Activated T-helper 2 cell treated with anti-CD3 and anti-CD28 coated beads, Interferon-gamma antibody, Interleukin-2, Interleukin-4, amounts not matched to agents 10 μg/mL and 5 μg/mL and 100 μg/mL, durations not matched to agents 14 hours and 24 hours and 36 hours (primary cell): ENCODE measurements at places on chromosomes 16 and 17. TPM values are rescaled to one million over a fixed set of nuclear protein-coding genes. Genes with fewer than 3 reads are reported as not detected.

GRCh38 chr17:39845052-39845846 lies 18.9 kb downstream of the IKZF3 start:
- no peak for DNase-seq

- DNase-seq = no peak
Observed at GRCh38 chr17:68624381-68624780, 23.2 kb upstream of the FAM20A start.

DNA sequence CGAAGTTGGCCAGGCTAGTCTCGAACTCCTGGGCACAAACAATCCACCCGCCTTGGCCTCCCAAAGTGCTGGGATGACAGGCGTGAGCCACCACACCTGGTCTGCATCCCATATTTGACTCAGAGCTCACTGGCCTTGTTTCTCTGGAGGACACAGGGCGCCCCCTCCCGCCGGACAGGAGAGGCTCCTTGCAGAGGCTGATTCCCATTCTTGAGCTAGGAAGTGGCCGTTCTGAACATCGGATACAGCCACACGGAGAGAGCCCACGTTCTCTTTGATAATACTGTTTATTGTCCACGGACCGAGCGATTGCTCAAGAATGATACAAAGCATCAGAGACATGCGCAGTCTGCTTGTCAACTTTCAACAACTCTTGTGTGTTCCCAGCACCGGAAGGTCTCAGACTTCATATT lies 12.1 kb upstream of the USP36 start:
- no peak for DNase-seq

DNA sequence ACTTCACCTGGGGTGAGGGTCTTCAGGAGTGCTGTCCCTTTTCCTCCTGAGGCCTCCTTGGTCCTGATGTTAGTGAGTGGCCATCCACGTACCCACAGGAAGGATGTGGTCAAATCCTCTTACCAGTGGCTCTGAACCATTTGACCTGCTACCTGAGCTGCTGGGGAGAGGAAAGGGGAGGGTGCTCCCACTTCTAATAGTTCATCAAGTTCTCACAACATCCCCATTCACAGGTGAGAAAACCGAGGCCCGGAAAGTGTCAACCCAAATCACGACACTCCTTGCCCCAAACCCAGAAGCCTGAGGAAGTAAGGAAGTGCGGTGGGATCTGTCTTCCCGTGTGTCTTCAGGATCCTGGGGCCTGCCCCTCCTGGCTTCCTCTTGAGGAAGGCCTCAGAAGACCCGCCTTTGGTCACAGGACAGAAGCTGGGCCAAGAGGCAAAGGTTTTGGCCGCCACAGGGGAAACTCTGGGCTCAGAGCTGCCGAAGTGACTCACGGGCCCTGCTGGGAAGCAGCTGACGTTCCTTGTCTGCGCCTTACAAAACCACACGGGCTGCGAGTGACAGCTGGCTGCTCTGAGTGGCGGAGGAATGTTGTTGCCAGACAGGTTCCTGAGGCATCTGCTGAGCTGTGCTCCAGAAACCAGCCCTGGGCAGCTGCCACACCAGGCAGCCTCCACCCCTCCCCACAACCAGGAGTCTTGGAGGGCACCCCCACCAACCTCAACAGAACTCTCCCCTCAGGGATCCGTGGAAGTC lies 13.9 kb upstream of the KIFC3 start:
- DNase-seq = no peak

The TPSG1 gene
- not detected in 2 replicates for total RNA-seq

DNA sequence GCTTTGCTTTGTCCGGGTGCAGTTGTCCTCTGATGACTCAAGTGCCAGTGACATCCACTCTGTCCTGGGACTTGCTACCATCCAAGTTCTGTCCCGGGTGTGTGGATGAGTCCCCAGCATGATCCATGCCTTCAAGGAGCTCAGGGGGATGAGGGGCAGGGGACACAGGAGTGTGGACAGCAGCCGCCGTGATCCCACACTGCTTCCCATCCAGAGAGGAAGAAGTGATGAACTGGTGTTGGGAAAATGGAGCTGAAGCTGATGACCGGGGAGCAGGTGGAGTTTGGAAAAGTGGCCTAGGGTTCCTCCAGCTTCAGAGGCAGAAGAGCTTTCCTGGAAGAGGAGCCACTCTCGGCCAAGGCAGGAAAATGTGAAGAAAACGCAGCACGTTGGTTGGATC lies 249.6 kb upstream of the TNRC6C start:
- DNase-seq = no peak

DNA sequence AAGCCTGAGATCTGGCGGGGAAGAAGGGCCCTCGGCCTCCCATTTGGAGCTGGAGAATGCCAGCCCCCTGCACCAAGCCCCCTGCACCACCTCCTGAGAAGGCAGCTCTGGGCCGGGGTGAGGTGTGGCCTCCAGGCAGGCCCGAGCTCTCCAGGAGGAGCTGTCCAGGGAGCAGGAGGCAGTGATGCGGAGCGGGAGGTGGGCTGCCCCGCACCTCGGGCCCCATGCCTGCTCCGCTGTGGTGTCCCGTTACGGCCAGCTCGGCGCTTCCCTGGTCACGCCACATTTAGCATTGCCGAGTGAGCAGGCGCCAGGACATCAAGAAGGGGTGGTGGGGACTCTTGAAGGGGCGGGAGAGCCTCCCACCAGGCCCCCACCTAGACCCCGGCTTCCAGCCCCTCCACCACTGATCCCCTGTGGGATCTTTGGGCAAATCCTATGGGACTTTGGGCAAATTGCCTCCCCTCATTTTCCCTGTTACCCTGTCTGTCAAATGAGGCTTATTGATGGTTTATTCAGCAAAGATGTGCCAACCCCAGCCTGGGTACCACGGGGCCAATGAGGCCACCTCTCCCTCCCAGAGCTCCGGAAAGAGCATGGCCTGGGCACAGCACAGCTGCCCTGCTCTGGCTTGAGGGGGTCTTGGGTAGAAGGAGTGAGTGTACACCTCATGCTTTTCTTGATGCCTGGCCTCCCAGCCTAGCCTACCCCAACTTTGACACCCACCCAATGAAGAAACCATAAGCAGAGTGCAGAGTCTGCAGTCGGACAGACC lies 15.3 kb downstream of the FOXN1 start:
- DNase-seq = no peak

DNA sequence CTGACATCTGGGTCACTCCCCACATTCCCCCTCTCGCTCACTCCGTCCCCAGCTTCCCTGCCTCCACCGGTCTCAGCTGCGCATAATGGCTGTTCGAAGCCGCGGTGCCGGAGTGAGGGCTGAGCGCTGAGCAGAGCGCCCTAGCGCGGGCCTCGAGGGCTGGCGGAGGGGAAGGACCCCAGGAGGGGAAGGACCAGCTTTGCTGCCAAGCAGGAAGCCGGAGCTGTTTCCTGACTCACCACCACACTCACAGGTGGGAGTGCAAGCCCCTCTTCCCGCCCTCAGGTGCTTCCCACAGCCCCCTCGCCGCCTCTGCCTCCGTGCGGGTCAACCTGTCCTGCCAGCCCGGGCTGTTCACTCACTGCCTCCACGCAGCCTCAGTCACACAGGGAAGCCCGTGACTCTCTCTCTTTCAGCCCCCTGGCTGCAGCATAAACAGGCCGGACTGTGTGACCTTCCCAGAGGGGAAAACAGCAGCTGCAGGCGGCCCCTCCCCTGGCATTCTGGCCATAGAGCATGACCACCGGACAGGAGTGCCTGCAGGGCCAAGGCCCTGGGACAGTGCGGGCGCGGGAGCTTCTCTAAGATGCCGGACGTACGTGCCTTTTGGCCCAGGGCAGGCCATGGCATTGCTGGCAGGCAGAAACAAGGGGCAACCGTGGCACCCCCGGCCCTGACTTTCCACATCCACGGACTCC lies 23.7 kb downstream of the SLC43A2 start:
- DNase-seq = no peak

GRCh38 chr16:27353853-27354252 lies 40.1 kb downstream of the IL4R start:
- DNase-seq = no peak

The SNAI3 gene
- 2.0 and 2.3 TPM in 2 replicates for total RNA-seq

DNA sequence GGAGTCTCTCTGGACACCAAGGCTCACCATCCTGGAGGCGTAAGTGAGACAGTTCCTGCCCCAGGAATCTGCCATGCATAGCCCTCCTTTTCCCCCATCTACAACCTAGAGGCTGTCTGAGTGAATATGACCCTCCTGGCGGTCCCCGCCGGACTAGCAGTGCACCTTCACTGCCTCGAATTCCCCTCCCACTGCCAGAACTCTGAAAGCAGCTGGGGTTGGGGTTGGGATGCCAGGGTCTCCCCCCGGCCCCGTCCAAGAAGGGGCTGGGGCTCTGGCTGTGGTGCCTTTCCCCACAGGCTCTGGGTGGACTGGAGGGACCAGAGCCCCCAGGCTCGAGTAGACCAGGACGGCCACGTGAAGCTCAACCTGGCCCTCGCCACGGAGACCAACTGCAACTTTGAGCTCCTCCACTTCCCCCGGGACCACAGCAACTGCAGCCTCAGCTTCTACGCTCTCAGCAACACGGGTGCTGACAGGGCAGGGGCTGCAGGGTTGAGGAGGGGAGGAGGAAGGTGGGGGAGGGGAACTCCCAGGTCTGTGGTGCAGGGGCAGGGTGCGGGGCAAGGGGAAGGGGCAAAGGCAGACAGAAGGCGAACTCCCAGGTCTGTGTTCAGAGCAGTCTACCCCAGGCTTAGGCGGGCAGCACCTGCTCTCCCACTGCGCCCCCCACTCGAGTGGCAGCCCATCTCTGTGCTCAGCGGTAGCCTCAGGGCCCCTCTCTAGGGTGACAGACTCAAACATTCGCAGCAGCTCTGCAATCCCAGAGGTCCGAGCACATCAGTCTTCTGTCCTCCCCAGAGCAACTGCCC lies 1.2 kb downstream of the ZACN start:
- DNase-seq = no peak

The KRT31 gene
- total RNA-seq = not detected in 2 replicates

The CCL17 gene
- total RNA-seq = 0.37 and 1.3 TPM in 2 replicates

The MFAP4 gene
- total RNA-seq = not detected in 2 replicates

DNA sequence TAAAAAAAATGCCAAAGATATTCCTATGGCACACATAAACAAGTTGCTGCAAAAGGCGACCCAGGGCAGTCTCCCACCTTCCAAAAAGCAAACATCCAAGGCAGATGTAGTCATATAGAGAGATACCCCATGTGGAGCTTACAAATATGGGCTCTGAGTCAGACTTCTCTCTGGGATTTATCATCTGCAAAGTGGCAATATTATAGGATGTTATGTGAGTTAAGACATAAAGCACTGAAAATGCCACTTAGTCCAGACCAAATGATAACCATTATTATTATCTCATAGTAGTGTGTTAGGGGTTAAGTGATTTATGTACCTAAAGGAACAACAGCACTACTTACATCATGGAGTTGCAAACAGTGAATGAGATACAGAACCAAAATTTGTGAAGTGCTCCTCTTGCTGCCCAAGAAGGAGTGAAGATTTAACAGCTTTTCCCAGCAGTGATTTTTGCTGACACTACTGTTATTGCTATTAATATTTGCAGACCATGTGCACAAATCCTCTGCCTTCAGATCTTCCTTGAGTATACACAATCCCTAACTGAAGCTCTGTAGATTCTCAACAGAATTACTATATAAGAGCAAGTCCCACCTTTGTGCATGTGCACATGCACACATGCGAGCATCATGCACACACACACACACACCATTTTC lies 560.0 kb upstream of the SALL1 start:
- DNase-seq = no peak

The OSGIN1 gene
- 1.4 and 2.1 TPM in 2 replicates for total RNA-seq

DNA sequence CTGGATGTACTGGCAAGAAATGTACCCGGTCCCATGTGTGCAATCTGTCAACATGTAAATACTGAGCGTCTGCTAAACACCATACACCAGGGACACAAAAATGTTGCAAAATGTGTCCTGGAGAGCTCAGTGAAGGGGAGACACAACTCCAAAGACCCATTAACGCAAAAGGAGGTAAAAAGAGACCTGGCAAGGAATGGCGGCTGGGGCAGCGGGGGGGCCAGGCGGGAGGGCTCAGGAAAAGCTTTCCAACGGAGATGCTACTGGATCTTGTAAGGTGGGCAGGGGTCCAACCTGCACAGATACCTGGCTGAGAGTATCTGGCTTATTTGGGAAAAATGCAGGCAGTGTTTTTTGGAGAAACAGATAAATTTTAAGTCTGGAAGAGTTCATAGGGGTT lies 40.7 kb downstream of the ADCY9 start:
- DNase-seq = no peak

GRCh38 chr17:39929646-39930407 lies 2.3 kb downstream of the LRRC3C start:
- no peak for DNase-seq

The TVP23A gene
- total RNA-seq = 0.05 TPM in 1 of 2 replicates, not detected in the other

DNA sequence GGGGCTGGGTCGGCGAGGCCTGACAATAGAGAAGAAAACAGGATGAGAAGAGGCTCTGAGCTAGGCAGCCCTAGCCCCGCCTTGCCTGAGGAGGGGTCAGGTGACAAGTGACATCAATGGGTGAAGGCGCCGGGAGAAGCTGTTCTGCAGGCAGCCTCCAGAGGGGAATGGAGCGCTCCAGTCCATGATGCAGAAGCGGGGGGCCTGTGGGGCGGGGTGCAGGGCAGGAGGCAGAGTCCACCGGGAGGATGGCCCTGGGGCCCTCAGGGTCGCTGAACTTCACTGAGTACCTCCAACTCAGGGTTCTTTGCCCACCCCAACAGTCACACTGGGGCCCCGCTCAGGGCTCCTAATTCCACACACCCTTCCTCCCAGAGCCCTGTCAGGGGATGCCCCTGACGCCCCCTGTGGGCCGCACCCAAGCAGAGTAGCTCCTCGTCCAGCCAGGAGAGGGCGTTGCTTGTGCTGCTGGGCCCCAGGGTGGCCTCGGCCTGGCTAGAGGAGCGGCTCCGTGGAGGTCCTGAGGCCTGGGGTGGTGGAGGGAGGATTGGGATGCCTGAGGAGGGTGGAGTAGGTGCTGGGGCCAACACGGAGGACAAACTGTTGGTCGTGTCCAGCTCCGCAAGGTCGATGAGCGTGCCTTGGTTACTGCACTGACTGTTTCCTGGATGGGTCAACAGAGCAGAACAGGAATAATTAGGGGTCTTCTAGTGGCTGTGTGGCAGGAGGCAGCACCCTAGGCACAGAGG lies 20.8 kb downstream of the GGA3 start:
- DNase-seq = peak; percentile 20

DNA sequence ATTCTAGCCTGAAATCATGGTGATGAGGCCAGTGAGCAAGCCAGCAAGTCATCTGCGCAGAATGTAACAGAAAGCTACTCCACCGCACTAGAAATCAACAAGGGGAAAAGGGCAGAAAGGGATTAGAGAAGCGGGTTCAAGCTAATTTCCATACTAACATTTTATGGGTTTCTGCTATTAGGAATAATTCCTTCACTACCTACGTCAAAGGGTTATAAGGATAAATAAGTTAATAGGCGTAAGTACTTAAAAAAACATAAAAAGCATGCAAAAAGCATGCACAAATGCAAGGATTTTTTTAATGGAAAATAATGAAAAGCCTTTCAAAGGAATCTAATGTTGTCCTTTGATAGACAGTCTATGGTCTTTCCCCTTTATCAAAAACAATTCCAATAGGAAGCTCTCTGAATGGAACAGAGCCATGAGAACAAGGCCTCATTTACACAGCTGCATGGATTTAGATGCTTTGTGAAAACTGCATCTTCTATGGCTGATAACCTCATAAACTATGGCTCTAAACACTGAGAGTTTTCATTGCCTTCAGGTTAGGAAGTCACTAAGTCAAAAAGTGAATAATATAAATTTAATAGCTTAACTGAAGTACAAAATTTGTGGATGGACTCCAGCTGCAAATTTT lies 5.6 kb downstream of the EMC8 start:
- DNase-seq = no peak
